ENCODE measurements at places on chromosomes 5 and 9.

DNA sequence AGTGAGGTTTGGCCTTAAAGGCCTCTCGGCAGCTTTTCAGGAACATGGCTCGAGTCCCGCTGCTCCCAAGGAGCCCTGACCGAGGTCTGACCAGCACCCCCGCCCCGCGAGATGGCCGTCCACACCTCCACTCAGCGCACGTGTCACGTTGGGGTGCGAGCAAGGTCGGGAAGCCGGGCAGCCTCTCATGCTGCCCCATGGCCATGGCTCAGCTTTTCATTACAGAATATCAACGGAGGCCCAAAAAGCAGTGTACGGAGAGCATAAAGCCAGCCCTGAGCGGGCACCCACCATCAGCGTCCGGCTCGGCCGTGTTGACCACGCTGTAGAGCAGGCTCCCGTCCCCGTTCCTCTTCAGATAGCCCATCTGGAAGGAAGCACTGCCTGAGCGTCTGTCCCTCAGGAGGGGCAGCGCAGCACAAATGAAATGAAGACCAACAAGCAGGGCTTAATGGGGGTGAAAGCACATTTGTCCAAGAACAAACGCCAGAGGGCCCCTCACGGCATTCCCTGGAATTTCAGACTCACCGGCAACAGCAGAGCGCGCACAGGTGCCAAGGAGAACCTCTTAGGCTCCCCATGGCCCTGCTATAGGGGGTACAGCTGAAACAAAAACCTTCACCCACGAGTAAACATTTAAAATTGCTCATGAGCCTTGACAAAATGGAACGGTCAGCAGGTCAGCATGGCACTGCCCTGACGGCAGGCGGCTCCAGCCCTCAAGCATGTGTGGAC, 11.6 kb downstream of the BRD9 start:
- no peak for DNase-seq

DNA sequence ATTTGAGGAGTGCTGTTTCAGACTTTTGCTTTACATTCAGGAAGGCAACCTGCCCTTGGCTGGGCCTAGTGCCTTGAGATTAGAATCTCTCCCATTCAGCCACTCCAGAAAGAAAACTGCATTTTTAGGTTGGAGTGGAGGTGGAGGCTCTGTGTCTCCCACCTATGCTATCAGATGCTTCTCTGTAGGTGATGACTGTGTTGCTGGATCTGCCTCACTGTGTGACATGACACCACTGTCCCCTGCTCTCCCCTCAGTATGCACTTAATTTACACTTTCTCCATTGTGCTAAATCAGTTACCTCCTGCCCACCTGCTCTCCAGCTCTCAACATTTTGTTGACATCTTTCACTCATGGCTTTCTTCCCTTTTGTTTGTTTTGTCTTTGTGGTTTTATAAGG, 265.8 kb downstream of the TENT4A start:
- DNase-seq, result no peak

- DNase-seq, result no peak
Measured at GRCh38 chr5:149257889-149258705, 13.6 kb upstream of the AFAP1L1 start.

- DNase-seq, result no peak
Measured at GRCh38 chr9:79461712-79462111, 110.1 kb upstream of the TLE4 start.

DNA sequence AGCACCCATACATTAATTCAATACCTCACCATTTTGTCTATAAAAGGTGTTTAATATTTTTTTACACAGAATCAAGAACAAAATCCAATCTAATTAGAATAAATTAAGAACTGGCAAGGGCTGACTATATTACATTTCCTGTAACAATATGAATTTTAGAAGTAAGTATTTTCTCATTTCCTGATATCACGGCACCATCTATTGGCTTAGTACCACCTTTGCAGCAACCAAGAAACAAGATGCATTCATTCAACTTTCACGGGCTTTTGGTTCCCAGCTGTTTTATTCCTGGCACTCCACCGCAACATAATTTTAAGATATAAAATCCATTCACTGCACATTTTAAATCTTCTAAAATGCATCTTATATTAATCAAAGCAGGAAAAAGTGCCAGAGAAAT, 20.6 kb downstream of the PSMB7 start:
- DNase-seq, result no peak
